Fibroblast of skin of right biceps (primary cell): ENCODE measurements at places on chromosomes 2 and 18.

DNA sequence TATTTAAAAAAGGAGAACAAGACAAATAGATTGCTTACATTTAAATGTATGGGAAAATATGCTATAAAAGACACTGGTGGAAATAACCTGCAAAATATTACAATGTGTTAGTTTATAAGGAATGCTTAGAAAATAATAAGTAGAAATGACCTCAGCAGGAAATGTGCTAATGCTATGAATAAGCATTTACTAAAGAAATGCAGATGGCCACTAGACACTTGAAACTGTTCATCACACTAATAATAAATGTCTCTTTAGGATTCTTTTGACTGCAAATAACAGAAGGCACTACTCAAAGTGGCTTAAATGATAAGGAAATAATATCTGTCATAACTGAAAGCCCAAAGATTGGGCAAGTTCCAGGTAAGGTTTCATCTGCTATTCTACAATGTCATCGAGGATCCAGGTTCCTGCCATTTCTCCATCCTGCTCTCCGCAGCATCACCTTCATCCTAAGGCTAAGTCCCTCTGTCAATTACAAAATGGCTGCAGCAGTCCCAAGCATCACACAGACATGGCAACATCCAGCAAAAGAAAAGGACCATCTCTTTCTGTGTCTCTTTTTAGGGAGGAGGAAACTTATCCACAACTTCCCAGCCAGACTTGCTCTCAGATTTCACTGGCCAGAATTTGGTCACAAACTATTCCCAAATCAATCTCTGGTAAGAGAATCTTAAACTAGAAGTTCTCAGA lies 21.9 kb downstream of the METTL8 start:
- DNase-seq = peak; percentile 46

DNA sequence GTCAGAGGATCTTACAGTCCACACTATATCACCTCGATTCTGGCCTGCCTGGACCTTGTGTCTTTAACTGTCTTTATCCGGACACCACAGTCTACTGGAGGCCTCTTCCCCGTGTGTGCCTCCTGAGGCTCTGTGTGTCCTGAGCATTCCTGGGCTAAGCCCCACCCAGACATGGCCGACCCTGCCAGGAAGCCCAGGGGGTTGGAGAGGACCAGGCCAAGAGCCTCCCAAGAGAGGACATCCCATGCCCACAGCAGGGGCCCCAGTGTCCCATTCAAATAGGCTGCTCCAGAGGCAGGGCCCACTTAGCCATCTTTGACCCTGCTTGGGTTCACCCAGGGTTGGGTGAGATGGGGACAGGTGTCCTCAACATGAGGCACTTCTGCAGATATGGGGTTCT lies 84.7 kb upstream of the OTOS start:
- DNase-seq = no peak

DNA sequence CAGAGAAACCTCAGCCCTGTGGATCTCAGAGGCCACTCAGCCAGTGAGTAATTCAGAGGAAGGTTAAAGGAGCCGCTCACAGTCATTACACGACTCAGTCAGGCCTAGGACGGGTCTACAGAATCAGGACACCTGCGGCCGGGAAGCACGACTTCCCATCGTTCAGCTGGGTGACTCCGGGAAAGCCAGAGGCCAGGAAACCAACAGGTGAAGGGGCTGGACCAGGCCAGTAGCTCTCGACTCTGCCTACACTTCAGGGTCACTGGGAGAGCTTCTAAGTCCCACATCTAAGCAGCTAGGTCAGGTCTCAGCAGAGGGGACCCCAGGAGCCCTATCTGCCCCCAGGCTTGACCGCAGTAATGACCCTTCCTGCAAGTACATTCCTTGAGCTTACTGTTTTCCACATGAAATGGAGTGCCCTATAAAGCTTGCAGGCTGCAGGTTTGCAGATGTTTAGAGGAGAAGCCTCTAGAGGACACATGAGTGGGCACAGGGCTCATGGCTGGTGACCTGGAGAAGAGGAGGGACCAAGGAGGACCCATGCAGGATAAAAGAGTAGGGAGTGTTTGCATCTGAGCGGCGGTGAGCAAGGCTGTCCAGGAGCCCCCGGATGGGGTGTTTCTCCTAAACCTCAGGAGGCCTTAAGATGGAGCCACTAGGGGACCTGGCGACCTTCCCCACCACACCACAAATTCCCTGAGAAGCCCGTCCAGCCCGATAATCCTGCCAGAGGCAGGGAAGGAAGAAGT lies 9.5 kb downstream of the DIPK1C start:
- DNase-seq = no peak

GRCh38 chr2:147358375-147358774 lies 486.5 kb upstream of the ACVR2A start:
- no peak for DNase-seq
